Stimulated activated CD8-positive, alpha-beta memory T cell treated with anti-CD3 and anti-CD28 coated beads, Interleukin-7, amount 100 ng/mL, for 48 hours (primary cell): ENCODE measurements at places on chromosomes 4 and X.

GRCh38 chr4:175499735-175500352 is 312.2 kb downstream of the GPM6A start:
- DNase-seq = no peak

- no peak for DNase-seq
Observed at GRCh38 chr4:66023061-66023460, 352.8 kb upstream of the EPHA5 start.

DNA sequence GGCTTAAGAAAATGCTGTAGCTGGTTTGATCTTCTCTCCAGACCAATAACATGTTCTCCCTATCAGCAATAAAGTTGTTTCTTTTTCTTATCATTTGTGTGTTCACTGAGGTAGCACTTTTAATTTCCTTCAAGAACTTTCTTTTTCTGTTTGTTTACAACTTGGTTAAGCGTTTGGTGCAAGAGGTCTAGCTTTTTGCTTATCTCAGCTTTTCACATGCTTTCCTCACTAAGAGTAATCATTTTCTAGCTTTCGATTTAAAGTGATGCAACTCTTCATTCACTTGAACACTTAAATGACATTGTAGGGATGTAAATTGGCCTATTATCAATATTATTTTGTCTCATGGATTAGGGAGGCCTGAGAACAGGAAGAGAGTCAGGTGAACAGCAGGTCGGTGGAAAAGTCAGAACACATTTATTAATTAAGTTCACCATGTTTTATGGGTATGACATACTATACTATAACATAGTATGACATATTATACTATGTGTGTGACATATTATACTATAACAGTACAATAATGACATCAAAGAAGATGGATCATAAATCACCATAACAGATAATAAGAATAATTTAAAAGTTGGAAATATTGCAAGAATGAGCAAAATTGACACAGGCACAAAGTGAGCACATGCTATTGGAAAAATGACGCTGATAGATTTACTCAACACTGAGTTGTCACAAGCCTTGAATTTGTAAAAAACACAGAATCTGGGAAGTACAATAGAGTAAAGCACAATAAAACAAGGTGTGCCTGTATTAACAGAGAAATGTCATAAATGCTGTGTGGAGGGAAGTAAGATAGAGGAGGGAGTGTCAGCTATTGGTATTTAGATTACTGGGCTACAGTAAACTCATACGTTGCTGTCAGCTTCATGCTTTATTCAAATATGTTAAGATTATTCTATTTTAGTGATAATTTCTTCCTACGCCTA is 218.6 kb upstream of the SLC7A11 start:
- no peak for DNase-seq

DNA sequence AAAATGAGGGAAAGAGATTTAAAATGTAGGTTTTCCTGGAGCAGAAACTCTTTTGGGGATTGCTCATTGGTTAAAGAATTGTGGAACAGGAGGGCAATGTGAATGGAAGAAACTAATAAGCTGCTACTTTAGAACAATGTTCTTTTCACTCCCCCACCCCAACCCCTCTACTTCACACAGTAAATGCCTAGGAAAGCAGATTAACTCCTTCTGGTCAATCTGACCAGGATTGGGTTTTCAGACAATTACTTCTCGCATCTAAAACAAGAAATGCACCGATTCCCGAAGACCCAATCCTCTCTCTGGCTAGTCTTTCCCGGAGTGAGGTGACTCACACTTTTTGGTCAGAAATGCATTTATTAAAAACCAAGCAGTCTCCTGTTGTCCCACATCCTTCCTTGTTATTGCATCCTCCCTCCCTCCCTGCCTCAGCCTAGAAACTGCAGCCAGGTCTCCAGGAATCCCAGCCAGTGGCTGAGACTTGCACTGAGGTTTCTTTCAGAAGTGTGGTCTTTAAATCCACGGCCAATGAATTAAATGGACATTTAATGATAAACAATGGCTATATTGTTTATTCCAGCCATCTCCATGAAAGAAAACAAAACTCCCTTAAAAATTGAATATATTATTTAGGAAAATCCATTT is 21.4 kb downstream of the MFAP3L start:
- no peak for DNase-seq

GRCh38 chr4:181752516-181752915 is 490.7 kb upstream of the TENM3 start:
- no peak for DNase-seq

GRCh38 chr4:158859661-158860060 is 90.8 kb downstream of the FNIP2 start:
- no peak for DNase-seq

DNA sequence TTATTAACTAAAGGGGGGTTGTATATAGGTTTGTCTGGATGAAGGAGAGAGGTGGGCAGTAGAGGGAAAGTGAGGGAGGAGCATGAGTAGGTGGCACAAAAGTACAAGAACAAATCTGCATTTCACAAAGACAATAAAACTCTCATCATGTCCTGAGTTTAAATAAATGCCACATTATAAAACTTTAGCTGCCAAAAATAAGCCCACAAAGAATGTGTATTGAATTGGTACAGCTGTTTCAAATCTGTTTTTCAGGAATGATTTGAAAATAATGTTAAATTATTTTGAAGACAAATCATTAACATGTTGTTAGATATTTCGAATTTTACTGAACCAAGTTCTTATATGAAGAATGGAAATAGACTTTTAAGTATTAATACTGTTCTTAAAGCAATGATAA is 5.8 kb downstream of the CNKSR2 start:
- DNase-seq = no peak

DNA sequence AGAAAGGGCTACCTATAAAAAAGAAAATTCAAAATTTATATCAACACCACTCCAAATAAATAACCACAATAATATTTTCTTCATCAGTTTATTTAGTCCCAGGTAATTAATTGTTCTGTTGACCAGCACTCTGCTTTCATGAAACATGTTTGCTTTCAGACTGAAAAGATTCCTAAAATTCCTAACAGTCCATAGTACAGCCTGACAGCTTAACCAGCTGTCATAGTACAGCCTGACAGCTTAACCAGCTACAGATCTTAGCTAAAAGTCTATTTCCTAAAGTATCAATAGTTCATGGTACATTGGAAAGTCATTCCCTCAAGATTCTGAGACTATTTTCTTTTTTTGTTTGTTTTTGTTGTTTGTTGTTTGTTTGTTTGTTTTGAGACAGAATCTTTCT is 144.1 kb upstream of the DDX53 start:
- no peak for DNase-seq

DNA sequence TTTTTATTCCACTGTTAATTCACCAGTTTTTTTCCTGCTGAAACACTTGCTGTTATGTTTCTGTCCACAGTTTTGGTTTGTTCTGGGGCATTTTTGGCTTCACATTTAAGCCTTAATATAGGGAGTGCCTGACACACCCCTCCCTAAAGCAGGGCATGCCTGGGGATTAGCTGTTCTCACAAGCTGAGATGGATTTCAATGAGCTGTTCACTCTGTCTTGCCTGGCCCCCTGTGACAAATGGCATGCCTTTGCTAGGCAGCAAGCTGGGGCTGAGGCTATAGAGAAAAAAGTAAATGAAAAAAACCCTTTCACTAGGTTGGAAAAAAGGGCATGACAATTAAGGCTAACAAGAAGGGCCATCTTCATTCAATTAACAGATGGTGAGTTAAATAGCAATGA is 22.4 kb downstream of the LPAR4 start:
- no peak for DNase-seq

GRCh38 chr4:176622251-176622948 is 170.3 kb downstream of the VEGFC start:
- no peak for DNase-seq

DNA sequence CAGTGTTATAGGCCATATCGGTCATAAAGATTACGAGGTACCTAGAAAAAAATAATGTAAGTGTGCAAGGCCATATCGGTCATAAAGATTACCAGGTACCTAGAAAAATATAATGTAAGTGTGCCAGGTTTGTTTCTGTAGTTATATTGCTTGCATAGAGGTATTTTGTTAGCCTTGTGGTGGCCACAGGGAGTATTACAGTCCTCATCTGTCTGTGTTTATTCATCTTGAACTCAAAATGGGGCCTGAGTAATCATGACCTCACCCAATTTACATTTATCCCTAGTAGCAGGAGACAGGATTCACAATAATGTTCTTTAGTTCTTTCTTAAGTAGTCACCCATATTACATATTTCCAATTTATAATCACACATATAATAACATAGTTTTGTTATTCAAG is 459.7 kb downstream of the MID1IP1 start:
- no peak for DNase-seq

DNA sequence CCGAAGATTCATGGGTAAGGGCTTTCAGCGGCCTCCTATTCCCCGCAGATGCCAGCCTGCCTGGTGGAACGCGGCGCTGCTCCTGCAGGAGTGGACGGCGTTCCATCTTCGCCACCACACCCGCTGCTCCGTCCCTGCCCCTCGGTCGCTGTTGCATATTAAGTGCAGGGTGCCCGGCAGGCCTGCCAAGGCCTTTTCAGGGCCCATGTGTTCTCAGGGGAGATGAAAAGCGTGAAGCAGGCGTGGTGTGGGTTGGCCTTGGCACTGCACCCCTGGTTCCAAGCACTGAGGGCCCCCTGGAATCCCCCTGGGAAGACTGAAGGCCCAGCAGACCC is 52.0 kb downstream of the SORCS2 start:
- no peak for DNase-seq

GRCh38 chr4:105569057-105569865 is 16.8 kb downstream of the ARHGEF38 start:
- no peak for DNase-seq

DNA sequence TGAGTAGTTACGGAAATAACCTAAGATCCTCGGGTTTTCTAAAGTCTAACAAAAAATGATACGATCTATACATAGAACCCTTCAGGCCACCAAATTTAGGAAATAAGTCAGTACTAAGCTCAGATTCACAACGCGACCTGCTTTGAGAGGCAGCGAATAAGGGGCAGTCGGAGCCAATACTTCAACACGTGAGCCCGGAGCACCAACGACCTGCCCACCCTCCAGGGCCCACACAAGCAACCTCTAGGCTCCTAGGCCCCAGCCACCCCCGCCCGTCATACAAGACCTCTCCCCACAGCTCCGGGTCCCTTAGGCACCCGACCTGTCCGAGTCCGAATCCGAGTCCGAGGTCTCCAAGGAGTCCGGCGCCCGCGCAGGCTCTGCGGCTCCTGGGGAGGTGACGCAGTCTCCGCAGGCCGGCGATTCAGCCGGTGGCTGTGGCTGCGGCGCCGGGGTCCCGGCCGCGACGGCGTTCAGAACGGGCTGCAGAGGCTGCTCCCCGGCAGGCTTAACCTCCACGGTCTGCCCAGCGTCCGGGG is 580 bp downstream of the NAF1 start:
- DNase-seq = no peak

- no peak for DNase-seq
Observed at GRCh38 chr4:6526671-6527091, 48.3 kb upstream of the MAN2B2 start.

- no peak for DNase-seq
Observed at GRCh38 chr4:12399781-12400180, 971.1 kb upstream of the HS3ST1 start.

DNA sequence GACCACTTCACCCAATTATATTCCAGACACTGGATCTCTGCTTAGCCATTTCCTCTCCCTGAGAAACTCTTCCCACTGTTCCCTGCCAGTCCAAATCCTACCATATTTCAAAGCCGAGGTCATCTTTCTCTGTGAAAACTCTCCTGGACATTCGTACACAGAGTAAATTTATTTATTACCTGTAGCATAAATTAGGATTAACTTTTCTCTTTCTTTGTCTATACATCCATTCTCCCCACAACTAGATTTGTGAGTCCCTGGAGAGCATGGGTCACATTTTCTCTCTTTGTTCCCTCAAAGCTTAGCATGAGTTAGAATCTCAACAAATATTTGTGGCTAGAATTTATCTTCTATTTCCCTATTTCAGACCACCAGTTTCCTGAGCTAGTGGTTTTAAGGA is 27.8 kb upstream of the SMIM10 start:
- no peak for DNase-seq

GRCh38 chrX:9134366-9134765 is 100.4 kb upstream of the FAM9B start:
- no peak for DNase-seq

DNA sequence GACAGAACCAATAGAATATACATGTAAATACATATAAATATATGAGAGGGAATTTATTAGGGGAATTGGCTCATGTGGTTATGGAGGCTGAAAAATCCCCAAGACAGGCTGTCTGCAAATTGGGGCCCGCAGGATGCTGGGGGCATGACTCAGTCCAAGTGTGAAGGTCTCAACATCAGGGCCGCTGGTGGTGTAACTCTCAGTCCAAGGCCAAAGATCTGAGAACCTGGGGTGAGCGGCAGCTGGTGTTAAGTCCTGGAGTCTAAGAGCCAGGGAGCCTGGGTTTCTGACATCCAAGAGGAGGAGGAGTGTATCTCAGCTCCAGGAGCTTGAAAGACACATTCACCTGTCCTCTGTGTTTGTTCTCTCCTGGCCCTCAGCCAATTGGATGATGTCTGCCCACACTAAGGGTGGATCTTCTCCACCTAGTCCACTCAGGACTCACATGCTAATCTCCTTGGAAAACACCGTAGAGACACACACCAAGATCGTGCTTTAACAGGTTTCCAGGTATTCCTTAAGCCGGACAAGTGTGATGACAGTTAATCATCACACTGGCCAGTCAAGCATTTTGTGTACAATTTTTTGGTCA is 28.9 kb downstream of the TIGD2 start:
- DNase-seq = no peak

DNA sequence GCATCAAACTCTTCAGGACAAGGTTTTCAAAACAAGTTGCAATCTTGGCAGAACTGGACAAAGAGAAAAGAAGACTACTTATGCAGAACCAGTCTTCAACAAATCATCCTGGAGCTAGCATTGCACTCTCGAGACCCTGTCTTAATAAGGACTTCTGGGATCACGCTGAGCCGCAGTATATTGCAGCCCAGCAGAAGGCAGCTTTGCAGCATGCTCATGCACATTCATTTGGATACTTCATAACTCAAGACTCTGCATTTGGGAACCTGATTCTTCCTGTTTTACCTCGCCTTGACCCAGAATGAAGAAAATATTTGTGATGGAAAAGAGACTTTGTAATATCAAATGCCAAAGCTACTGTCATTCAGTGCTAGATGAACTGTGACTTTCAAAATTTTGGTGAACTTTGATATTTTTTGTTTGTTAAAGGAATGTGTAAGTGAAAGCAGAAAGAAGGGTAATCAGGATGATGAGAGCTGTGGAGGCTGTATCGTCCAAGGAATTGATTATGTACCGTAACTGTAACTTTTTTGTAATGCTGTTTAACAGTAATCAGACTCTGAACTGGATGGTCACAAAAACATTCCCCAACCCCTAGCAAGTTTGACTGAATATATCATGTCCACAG is 27.2 kb downstream of the HSPA4L start:
- DNase-seq = no peak
